ENCODE measurements at places on chromosomes 3 and 15.

GRCh38 chr3:107641572-107642307, 119.0 kb downstream of the BBX start:
- no peak for DNase-seq

DNA sequence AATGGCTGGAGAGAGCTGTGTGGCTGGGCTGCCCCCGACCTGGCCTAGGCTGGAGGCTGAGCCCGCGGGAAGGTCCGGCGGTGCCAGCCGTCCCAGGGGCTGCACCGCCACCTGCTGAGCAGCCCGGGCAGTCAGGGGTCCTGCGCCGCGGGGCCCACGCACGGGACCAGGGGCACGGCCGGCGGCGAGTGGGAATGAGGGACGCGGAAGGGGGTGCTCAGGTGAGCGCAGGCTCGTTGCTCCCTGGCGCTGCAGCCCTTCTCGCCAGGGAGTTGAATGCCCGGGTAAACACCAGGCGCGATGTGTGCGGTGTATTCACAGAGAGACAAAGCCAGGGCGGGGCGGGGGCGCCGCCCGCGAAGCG, 666 bp upstream of the SEMA3F start:
- DNase-seq: no peak

- DNase-seq: no peak
These were observed 102.7 kb downstream of the CDIN1 start for GRCh38 chr15:36682101-36682500.

DNA sequence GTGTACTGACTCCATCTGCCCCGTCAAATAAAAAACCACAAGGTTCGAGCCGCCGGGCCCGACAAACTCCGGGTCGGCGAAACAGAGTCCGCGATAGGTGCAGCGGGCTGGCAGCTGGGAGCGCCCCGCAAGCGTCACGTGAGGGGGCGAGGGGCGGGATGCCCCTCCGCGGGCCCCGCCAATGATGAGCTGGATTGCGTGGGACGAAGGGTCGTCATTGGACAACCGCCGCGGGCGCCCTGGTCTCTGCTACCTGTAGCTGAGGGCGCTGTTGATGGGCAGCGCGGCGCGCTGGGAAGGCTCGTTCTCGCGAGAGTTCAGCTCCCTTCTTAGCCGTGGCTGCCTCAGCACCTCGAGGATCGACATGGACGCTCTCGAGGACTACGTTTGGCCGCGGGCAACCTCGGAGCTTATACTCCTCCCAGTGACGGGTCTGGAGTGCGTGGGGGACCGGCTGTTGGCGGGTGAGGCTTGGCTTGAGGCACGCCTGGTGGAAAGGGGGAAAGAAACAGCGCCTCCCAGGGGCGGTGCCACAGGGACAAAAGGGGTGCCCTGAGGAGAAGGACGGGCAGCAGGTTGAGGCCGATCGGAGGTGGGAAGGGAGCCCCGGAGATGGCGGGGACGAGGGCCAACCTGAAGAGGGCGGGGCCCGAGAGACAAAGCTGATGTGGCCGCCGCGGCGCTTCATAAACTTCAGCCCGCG, at the start of gene WDR6:
Gene WDR6, plus strand, starts transcription at position 324 of the 703 bp plus-strand sequence. Its CDS starts 41 bp downstream, at position 365.
- peak; percentile 91 for DNase-seq

DNA sequence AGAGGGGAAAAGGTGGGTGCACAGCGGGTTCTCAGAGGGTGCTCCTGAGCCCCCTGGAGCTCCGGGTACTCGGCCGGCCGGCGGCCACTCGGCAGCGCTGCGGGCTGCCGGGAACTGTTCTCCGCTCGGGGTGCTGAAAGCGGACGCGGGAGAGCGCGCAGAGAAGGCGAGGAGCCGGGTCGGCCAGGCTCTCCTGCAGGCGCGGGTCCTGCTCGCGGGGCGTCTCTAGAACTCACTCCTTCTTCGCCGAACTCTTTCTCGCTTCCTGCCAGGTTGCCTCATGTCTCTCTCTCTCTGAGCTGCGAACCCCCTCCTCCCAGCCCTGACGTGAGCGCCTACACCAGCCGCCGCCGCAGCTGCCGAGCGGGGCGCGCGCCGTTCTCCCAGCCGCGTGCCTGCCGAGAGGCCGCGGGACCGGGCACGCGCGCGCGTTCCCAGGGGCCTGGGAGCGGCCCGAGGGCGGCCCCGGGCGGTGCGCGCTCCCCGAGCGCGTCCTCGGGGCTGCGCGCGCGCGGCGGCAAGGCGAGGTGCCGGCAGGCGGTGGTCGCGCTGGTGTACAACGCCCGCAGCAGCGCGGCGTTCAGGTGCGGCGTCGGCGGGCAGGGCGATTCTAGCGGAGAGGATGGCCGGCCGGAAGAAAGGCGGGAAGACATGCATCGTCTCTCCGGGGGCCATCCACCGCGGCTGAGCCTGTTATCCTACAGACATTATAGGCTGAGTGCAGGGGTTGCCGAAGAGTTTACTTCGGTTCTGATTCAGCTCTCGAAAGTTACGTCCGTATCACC, at the start of gene PEX5L:
Gene PEX5L, minus strand, starts transcription at position 267 of the 785 bp plus-strand sequence. CDS start 338 bp downstream, outside the sequence.
- DNase-seq: peak; percentile 2

DNA sequence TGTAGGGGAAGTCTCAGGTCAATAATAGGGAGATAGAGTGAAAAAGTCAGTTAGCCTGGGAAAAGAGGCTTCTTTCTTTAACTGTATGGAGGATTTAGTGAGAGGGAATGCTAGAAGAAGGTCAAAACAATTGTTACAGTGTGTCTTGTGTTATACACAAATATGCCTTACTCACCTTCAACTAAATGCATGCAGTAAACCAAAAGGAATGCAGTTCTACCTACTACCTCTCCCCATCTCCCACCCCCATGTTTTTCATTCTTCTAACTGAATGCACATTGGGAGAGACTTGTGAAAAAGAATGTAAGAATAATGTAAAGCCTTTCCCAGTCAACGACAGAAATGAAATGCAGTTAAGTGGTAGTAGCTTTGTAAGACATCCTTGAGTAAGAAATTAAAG, 33.8 kb downstream of the CCDC66 start:
- no peak for DNase-seq

DNA sequence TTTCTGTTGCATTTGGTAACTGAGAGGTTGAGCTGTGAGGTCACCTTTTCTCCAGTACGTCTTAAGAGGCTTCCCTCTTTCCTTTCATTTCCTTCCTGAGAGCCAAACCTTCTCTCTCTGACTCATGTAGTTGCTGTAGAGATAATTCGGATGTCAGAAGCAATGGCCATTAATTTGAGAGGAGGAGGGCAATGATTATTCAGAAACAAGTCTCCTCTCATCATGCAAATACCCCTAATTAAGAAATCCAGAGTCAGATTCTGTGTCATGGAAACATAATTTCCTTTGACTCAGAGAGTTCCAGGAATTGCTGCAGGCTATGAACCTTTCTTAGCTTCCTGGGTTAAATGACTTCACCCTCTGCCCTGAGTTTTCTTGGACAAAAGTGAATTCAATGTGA, 59.0 kb upstream of the GSK3B start:
- DNase-seq: no peak

DNA sequence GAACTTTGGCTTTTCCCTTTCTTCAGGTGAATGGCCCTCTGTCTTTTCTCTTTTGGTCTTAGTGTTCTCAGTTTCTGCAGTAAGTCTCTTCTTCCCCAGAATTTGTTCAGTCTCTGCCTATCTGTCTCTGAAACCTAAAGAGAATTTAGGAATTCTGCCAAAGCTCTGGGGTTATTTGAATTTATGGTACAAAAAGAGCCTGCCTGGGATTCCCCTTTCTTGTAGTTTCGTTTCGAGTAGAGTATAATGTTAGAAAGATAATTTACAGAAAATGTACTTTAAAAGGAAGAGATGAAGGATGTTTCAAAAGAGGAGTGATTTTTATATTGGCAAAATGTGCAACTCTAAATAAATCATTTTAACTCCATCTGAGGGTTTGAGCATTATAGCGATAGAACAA, 247.4 kb upstream of the SATB1 start:
- no peak for DNase-seq

- DNase-seq: no peak
These were observed 143.0 kb downstream of the LPP start for GRCh38 chr3:188296761-188297612.

GRCh38 chr15:87573534-87573933, 683.0 kb downstream of the NTRK3 start:
- no peak for DNase-seq

DNA sequence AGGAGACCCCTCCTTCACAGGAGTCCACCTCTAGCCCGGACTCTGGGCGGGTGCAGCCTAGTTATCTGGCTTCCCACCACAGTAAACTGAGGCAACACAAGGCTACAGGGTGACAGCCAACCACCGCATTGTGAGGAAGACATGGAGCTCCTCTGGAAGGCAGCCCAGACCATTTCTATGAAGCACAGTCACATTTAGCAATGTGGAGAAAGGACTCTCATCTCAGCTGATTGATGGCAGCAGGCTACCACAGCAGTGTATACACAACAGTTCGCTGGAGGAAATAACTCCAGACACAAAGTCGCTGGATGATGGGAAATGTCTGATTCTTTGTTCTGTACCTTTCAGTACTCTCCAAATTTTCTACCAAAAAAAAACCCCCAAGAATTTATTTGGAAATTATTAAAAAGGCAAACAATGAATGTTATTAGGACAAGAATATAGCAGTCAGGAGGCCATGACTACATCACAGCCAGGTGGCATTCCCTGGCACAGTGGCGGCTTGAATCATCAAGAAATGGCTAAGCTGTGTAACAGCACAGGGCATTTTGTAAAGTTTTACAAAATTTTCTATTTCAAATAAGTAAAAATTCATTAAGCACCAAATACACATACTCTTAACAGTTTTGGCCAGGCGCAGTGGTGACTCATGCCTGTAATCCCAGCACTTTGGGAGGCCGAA, 40.1 kb downstream of the FAN1 start:
- no peak for DNase-seq

DNA sequence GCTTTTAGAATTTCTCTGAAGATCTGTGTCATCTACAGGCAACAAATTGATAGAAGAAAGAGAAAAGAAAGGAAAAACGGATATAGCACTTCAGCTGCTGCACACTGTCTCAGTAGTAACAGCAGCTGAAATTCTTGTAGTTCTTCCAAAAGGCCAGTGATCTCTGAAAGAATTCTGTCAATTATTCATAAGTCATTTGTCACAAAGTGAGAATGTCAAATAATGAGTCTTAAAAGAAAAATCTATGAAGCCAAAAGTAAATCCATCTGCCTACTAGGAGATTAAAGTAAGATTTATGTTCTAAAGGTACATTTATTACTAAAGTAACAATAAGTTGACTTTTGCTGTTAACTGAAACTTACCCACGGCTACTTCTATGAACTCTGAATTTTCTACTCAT, 24.6 kb downstream of the IFT80 start:
- DNase-seq: no peak

DNA sequence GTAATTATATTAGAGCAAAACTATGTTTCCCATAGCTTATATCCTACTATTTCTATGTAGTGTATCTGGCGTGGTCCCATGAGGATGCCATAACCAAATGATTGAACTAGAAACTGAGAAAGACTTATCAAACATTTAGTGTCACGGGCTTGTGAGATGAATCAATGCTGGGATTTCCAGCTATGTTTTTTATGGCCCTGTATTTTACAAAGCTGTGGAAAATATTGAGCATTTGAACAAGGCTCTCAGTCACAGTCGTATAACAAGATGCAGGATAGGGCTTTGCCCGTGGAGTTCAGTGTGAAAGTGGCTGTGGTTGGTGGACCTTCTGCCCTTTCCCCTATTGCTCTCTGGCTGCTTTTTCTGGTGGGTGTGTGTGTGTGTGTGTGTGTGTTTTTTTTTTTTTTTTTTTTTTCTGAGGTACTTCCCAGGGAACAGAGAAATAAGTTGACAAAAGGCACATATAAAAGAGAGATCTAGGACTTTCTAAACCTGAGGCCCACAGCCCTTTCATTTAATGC, 60.7 kb downstream of the CACNA1D start:
- no peak for DNase-seq

DNA sequence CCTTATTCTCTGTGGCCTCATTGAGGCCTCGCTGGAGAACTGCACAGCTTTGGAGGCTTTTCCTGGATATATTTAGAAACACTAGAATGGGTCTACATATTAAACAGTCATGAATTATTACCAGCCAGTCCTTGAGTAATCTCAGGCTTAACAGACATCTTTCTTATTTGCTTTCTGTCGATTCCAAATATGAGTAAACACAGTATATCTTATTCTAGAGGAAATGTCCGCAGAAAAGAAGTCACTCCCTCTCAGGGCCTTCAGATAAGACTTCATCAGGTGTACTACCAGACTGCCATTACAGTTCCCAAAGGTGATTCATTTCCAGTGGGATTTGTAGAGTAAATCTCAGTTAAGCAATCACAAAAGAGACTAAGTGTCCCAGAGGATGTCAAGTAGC, 310.7 kb downstream of the RBMS3 start:
- DNase-seq: no peak

GRCh38 chr15:68012911-68013310, 41.2 kb upstream of the PIAS1 start:
- no peak for DNase-seq

DNA sequence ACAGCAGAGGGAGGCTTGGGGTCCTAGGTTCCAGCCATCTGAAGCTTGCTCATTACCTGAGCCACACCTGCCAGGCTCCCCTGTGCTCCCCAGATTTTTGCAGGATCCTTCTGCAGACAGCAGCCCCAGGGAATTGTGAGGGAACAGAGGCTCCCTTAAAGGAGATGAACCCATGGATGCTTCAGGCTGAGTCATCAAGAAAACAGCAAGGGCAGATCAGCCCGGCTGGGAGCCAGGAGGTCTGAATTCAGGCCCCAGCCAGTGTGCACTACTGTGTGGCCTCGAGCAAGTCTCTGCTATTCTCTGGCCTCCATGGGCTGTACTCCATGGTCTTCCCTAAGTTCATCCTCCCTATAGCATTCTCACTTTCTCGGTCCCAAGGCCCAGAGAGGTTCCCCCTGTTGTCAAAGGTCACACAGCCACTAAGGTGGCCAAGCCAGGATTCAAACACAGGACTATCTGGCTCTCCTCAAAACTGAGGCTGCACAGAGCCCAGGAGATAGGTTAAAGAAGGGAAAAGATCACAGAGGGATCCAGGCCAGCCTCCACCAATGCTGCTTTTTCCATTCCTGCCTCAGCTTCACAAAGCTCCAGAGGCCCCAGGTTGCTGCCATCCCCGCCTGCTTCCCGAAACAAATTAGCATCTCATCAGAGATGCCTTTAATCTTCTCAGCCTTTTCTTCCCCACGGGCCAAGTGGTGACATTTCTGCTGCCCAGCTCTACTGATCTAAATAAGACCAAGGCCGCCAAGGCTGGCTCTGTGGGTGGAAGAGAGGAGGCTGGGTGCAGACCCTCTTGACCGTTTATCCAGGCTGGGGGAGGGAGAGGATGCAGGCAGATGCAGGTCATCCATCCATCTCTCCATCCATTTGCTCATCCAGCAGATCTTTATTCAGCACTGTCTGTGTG, 21.2 kb upstream of the GRIP2 start:
- DNase-seq: no peak

DNA sequence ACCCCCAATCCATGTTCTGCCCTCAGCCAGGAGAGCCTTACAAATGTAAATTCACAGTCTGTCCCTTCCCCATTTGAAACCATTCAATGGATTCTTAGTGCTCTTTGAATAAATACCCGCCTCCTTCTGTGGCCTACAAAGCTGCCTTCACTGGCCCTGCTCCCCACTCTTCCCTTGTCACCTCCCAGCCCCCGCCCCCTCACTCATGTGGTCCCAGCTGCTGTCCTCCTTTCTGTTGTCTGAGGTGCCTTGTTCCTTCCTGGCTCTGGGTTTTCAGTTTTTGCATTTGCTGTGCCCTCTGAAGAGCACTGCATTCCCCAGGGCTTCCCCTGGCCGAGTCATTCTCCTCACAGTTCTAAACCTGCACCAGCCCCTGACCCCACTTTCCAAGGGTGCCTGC, 3.2 kb downstream of the EFCAB12 start:
- no peak for DNase-seq

- DNase-seq: no peak
These were observed 199.6 kb downstream of the TJP1 start for GRCh38 chr15:29622637-29623036.
